ENCODE measurements at places on chromosomes 13 and 19. TPM values are rescaled to one million over a fixed set of nuclear protein-coding genes. Genes with fewer than 3 reads are reported as not detected.

Gene TJP3
- 23.7 TPM for total RNA-seq

Gene MYH14
- total RNA-seq, result 64.4 TPM

Gene CATSPERD
- not detected for total RNA-seq

Gene UBE2M
- 48.5 TPM for total RNA-seq

Gene LGI4
- total RNA-seq, result 2.4 TPM

Gene SYNE4
- total RNA-seq, result 8.9 TPM

Gene GAS6
- total RNA-seq, result 62.5 TPM

Gene SPACA4
- total RNA-seq, result not detected

Gene DNAAF3
- 1.9 TPM for total RNA-seq

Gene KLK3
- not detected for total RNA-seq

Gene PSG11
- not detected for total RNA-seq

Gene RGL3
- 20.6 TPM for total RNA-seq

DNA sequence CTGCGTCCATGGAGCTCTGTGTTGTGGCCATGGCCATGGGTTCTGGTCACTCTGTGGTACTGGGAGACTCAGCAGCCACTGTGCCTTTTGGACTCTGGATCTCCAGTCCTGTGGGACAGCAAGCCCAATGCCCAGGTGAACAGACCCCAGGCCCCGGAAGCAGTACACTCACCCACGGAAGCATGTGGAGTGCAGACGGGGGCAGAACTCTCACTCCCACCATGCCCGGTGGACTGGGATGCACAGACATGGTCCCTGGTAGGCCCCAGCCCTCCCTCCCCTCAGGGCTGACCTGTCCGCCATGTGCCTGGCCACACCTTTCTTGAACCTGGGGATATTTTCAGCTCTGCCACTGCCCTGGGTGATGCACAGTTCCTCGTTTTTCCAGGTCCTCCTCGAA, 163.3 kb downstream of the URI1 start:
- DNase-seq, result no peak

DNA sequence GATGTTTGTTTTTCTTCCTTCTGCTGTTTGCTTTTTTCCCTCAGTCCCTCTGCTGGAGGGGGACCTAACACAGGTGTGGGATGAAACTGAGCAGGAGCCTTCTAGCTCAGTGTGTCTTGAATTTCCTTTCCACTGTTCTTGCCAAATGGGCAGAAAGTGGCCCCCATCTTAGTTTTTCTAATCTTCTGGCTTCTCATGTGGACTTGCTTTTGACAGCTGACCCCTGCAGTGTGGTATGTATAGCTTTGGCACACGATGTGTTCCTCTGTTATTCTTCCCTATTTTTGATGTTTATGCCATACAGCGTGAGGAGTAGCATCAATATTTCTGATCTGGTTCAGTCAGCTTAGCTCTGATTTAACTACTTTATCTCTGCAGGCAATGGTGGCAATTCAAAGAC, 8.3 kb downstream of the LRCH1 start:
- DNase-seq, result no peak

DNA sequence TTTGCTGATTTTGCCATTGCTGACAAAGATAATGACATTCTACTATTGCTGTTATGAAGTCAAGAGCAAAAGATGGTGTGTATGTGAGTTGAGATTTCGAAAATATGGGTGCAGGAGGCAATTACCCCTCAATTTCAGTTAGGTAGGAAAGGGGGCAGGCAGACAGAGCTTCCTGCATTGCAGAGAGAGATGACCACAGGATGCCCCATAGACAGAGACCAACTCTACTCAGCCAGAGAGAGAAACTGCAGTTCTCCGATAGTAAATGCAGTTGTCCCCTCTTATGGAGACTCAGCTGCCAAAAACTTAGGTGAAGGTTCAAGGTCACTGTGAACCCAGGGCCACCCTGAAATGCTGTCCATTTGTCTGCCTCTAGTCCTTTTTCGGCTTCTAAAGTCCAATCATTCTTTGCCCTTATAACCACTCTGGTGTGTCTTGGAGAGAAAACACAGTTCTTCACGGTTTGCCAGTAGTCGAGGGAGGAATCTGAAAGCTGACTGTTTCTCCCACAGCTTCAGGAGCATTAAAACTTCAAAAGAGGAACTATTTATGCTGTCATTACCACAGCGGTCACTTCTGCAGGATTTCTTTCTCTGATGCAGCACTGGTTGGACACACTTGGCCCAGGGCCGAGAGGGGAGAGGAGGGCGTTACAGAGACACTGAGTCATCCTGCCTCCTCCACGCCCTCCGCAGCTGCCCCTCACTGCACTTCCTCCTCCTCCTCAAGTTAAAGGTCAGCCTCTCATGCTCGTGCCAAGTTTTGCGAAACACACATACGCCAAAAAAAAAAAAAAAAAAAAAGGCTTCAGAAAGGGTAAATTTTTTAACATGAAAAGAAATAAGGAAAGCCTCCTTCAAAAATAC, 264.3 kb downstream of the FOXO1 start:
- peak; percentile 88 for DNase-seq

- DNase-seq, result peak; percentile 49
These were observed 167.6 kb downstream of the PTPRS start for GRCh38 chr19:5172859-5173630.

DNA sequence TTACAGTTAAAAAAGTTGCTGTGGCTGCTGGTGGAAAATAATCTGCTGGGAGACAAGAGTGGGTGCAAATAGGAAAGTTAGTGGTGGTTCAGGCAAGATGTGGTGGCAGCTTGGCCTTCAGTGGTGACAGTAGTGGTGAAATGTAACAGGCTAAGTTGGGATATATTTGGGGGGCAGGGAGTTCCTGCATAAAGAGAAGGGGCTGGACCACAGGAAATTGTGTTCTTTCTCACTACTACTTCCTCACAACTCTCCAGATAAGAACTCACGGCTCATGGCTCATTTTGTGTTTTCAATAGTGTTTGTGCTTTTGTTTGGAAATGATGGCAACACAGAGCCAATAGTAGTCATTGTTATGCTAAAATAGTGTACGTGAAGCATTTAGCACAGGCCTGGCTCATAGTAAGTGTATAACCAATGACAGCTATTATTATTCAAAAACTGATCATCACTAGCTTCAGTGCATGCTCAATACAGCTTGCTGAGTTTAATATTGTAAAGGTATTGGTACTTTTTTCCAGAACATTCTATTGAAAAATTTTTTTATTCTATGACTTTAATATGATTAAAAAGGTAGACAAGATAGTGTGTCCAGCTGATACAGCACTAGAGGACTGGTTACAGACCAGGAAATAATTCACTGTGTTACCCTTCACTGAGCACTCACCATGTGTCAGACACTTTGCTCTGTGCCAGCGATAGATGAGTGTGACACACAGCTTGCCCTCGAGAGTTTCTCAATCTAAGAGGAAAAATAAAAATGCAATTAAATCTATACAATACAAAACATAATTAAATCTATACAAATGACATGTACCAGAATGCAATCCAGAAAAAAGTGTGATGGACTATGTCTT, 209.8 kb downstream of the POU4F1 start:
- no peak for DNase-seq

- DNase-seq, result no peak
These were observed 245.8 kb downstream of the LIG4 start for GRCh38 chr13:107969546-107969945.

DNA sequence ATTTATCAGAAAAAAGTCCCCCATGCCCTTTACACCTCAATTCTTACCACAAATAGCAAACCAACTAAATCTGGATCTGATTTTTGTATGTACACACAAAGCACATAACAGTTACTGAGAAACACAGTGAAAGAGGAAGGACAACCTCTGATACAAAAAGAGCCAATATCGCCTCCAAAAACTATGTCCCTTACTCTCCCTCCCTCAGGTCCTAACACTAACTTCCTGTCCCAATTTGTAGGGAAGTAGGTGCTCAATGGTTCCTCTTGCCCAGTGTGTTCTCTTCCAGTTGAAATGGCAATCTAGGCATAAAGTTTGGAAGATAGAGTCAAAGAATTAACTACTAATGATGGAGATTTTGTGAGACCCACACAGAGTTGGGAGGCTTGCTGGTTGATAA, 15.8 kb upstream of the FPR3 start:
- no peak for DNase-seq

GRCh38 chr13:98842858-98843481, 90.5 kb upstream of the SLC15A1 start:
- DNase-seq, result peak; percentile 87

DNA sequence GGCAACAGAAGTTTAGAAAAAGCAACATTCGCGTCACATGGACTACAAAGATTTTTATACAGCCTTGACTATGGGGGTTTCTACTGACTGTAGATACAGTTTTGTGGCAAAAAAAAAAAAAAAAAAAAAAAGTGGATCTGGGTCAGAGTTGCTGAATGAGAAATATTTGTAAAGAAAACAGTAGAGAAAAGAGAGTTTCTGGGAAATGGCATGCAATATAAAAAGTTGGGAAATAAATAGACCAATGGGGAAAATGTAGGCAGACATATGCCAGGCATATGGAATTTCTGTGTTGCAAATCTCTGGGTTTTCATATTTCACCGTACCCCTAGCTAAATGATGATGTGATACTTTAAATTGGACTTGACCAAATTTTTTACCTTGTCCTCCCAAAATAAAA, 315.3 kb downstream of the EFNB2 start:
- DNase-seq, result no peak

GRCh38 chr13:110105136-110105535, 201.8 kb downstream of the COL4A1 start:
- DNase-seq, result peak; percentile 3

GRCh38 chr13:111969551-111970135, 97.3 kb upstream of the SOX1 start:
- no peak for DNase-seq

- DNase-seq, result no peak
These were observed 302.6 kb downstream of the COG6 start for GRCh38 chr13:39957868-39958677.

- DNase-seq, result no peak
These were observed 48.6 kb upstream of the UBE2L5 start for GRCh38 chr13:30373727-30374126.

- DNase-seq, result no peak
These were observed 2.7 kb downstream of the LPAR6 start for GRCh38 chr13:48410199-48410598.

DNA sequence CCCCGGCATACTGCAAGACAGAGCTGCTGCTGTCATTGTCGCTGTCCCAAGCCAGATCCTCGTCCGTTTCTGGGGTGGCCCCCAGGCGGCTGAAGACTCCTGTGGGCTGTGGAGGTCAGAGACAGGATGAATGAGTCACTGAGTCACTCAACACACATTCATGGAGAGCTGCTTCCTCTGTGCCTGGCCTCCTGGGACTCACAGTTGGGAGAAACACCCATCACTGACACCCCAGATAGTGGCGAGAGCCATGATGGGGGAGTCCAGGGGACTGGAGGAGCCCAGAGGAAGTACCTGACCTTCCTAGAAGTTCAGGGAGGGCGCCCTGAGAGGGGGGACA, 26.0 kb downstream of the C19orf47 start:
- no peak for DNase-seq

DNA sequence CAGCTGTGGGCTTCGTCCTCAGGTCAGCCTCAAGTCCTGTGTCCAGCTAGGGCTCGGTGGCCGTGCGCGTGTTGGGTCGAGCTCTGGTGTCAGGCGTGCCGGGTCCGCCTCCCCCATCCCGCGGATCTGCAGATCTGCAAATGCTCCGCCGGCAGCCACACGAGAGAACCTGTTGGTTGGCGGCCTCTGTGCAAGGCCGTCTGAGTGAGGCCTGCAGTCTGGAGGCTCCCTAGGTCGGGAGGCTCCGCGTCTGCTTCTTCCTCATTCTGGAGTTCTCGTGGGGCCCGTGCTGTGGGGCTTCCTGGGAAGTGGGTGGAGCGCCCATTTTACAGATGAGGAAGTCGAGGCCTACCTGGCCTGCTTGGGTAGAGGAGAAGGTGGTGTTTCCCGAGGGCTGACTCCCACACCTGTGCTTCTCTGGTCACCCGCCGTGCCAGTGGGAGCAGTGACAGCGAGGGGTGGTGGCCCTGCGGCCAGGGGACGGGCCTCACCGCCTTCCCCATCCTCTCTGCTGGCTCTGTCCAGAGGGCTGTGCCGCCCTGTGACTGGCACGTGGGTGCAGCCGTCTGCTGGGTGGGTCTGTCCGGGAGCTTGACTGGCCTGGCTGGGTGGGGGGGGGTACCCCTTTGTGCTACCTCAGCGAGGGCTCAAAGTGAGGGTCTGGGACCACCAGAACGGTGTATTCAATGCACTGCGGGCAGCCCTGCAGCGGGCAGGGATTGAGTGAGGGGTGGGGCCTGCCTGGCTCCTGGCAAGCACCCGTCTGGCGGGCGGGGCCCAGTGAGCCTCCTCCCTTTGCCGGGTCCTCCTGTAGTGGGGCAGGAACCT, 3.3 kb downstream of the CSNK1G2 start:
- no peak for DNase-seq

DNA sequence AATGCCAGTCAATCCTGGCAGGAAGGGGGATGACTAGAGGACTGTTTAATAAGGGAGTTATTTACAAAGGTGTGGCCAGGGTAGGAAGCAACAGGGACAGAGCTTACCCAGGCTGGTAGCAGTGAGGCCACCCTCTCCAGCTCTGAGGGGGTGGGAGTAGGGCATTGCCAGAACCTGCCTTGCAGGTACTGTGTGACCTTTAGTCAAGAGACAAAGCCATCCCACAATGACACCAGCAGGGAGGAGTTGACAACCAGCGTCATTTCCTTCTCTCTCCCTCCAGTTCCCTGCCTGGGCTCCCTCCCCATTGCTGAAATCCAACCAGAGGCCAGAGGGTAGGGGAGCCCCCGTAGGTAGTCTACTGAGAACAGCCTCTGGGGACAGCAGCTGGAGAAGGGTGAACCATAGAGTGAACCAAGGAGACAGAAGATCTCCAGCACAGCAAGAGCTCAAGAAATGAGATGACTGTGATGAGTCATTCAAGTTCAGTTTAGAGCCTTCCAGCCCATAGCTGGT, 33.3 kb upstream of the SPATA13 start:
- DNase-seq, result peak; percentile 66

DNA sequence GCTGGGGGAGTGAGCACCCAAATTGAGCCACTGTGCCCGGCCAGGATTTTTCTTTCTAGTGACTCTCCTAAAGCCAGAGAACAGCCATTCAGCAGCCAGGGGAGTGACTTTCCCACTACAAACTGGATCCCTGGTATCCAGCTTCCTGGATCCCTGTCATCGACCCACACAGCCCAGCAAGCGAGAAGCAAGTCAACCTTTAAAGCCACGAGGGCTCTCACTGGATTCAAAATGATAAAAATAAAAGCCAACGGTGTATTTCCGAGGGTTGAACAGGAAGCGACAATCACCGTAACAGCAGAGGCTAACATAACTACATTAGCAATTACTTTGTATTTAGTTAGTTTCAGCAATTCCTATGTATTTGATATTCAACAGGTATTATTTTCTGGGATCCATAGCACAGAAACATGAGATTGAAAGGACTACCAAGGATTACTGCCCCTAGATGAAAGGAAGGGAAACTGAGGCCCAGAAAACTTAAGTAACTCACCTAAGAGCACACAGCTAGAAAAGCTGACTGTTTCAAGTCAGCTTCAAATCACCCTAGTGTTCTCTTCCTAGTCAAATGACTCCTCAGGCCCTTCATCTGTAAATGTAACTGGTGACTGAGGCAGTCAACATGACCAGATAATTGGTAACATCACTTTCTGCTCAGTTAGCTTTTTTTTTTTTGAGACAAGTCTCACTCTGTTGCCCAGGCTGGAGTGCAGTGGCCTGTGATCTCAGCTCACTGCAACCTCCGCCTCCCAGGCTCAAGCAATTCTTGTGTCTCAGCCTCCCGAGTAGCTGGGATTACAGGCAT, 2.7 kb downstream of the RFX1 start:
- no peak for DNase-seq
